ENCODE measurements at places on chromosomes 16 and 17. TPM values are rescaled to one million over a fixed set of nuclear protein-coding genes. Genes with fewer than 3 reads are reported as not detected.

DNA sequence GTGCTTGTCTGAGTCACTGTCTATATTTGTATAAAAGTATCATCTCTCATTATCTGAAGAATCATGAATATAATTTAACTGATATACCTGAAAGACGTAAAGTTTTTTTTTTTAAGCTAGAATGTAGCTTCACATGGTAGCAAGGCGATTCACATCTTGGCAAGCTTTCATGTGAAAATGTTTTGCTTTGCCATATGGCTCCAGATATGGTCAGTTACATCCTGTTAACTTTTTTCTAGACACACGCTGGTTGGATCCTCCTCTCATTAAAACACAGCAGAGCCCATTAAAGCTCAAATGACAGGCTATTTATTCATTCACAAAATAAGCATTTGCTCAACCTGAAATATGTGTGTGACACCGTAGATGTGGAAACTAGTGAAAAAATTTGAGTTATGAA, 412.8 kb downstream of the KIF2B start:
- no peak for DNase-seq

GRCh38 chr17:7035591-7036368, at the start of gene SLC16A13:
TSS of gene SLC16A13 (plus strand) at chr17:7036015. CDS start at chr17:7036383, 368 bp downstream.
- peak; percentile 99 for DNase-seq

DNA sequence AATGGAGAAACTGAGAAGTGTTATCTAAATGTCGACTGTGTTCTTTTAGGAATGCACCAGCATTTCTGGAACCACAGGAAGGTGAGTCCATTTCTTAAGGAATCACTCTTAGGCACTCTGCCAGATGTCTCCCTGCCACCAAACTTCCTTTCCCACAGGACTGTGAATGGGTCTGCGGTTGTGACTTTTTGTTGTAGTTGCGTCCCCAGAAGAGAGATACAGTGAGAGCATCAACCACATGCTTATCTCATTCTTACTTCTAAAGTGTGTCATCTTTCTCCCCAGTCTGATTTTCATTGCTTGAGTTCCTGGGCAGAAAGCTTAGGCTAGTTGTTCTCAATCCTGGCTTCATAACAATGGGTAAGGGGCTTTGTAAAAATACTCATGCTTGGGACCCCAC, 13.4 kb downstream of the ITPRIPL2 start:
- no peak for DNase-seq

DNA sequence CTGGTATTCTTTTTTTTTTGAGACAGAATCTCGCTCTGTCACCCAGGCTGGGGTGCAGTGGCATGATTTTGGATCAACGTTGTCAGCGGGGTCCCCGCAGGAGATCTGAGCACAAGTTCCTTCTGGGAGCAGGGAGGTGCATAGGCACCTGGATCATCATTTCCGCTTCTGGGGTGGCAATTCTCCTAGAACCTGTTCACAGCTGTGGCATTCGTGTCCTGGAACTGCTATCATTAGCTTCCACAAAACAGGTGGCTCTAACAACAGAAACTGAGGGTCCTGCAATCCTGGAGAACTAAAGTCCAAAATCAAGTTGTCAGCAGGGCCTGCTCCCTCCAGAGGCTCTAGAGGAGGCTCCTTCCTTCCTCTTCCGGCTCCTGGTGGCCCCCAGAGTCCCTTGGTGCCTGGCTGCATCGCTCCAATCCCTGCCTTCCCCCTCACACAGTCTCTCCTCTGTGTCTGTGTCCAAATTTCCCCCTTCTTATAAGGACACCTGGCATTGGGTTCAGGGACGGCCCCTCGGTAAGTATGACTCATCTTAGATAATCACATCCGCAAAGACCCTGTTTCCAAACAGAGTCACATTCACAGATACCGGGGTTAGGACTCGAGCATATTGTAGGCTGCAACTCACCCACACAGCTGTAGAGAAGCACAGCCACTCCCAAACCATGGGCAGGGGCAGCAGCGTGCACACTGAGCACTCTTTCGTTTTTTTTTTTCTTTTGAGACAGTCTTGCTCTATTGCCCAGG, 43.5 kb upstream of the KLHDC4 start:
- DNase-seq = no peak

GRCh38 chr17:47721725-47722124, 11.3 kb upstream of the TBX21 start:
- DNase-seq = no peak

- peak; percentile 61 for DNase-seq
Measured at GRCh38 chr16:74601126-74601871, 5.6 kb downstream of the GLG1 start.

GRCh38 chr16:23020084-23020483, 129.2 kb downstream of the USP31 start:
- no peak for DNase-seq

- peak; percentile 78 for DNase-seq
Measured at GRCh38 chr17:79664930-79665737, 54.3 kb upstream of the RBFOX3 start.

DNA sequence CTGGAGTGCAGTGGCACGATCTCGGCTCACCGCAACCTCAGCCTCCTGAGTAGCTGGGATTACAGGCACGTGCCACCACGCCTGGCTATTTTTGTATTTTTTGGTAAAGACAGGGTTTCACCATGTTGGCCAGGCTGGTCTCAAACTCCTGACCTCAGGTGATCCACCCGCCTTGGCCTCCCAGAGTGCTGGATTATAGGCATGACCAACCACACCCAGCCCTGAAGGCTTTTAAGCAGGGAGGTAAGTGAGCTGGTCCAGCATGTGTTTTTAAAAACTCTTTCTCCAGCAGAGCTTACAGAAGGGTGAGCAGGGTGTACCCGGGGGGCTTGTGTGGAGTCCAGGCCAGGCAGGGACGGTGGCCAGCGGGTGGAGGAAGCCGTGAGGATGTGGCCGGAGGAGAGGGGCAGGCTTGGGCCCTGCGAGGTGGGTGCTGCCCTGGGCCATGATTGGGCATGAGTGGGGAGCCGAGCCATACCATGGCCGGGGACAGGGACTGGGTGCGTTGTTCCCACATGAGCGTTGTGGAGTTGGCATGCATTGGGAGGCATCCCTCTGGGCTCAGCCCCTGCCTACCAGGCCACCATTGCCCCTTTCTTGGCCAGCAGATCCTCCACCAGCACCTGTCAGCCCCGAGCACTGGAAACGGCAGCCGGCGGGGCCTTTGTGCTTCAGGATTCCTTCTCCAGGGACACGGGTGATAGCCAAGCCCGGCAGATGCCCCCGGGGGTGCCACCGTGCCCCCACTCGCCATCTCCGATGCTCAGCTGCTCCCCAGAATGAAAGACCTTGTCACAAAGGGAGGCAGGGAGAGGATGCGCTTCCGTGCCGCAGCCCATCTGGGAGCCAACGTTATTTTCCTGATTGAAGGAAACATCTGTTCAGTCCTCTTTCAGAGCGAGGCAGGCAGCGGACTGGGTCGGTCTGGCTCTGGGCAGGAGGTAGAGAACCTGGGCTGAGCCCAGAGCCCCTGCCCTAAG, 64.5 kb downstream of the RAI1 start:
- DNase-seq = no peak

- no peak for DNase-seq
Measured at GRCh38 chr17:80761110-80761871, 216.7 kb downstream of the RPTOR start.

DNA sequence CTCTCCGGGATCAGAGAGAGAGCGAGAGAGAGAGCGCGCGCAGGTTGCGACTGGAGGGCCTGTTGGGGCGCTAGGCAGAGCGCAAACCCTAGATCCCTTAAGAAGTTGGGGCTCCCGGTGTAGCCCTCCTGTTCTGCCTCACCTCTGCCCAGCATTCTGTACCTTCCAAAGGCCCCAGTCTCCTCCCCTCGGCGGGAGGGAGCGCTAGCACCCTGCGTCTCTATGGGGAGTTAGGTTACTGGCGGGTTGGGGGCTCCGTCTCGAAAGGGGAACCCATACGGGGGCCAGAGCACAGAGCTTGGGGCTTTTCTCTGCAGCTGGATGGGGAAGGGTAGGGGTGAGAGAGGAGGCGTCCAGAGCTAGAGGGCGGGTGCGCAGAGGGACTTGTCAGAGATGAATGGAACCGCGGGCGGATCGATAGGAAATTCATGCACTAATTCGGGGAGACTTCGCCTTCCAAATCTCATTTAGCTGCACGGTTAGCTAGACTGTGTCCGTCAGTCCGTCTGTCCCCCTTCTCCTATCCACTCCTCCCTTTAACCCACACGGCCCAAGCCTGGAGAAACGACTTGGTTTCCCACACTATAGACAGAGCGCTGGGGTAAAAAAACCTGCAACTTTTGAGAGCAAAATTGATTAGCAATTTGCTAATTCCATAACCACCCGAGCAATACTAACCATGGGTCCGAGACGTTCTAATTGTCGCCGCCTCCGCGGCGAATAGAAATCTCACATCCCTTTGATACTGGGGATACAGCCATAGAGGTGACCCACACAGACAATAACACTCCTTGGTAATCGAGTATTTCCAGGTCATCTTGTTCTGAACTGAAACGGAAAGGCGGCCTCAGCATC, 693 bp upstream of the HOXB4 start:
- DNase-seq = peak; percentile 55

DNA sequence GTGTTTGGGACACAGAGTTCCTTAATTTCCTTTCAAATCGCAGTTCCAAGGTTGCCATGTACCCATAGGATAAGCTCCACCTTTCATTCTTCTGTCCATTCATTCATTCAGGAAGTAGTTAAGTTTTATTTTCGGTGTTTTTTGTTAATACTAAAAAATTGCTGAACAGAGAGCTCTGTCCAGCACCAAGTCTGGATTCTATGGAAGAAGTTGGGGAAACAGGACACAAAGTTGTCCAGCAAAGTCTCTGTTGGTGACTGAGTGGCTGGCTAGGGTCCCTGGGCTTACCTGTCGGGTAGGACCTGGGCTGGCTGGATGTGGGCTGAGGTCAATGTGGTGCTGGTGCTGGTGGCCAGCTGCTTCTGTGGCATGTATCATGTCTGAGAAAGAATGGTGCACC, 17.6 kb upstream of the CCL2 start:
- no peak for DNase-seq

DNA sequence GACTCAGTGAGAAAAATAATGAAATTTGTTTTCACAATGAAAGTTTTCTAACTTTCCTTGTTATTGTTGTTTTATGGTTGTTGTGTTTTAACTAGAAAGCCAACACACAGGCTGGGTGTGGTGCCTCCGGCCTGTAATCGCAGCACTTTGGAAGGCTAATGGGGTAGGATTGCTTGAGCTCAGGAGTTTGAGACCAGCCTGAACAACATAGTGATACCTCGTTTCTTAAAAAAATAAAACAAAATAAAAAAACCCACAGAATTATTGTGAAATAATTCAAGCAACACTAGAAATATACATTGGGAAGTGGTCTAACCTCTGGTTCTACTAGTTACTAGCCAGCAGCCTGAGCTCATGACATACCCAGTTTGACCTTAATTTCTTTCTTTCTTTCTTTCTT, 630 bp downstream of the MILR1 start:
- DNase-seq = no peak

GRCh38 chr17:72150632-72151460, 30.0 kb downstream of the SOX9 start:
- DNase-seq = no peak

DNA sequence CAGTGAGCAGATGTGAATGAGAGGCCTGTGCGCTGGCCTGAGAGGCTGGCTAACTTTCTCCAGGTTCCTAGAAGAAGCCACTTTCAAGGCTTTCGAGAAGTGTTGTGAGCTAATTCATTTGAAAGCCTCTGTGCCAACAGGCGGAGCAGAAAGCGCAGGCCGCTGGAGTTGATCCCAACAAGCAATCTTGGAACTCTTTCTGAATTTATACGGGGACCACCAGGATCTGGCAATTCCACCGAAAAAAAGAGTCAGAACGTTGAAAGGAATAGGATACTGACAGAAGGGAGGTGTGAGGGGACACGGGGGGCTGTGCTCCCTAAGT, 71.3 kb upstream of the METRNL start:
- no peak for DNase-seq

DNA sequence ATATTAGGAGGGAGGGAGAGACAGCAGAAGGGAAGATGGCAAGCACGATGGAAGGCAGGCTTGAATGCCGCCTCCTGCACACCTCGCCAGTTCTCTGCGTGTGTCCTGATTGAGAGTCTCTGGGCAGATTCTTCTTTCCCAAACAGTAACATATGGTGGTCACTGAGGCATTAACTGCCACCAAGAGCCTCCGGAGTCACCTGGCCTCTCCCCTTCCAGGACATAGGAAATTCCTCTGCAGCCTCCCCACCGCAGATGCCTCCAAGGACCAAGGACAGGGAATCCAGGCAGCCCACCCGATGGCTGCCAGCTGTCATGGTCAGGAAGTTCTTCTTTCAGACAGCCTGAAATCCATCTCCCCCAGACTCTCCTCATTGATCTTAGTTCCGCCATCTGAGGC, 149.3 kb downstream of the ENGASE start:
- DNase-seq = no peak

GRCh38 chr16:81273223-81273950, 34.9 kb downstream of the BCO1 start:
- DNase-seq = no peak

GRCh38 chr16:77599793-77600415, 122.4 kb upstream of the NUDT7 start:
- no peak for DNase-seq

- no peak for DNase-seq
Measured at GRCh38 chr17:15154618-15155017, 110.5 kb downstream of the PMP22 start.

DNA sequence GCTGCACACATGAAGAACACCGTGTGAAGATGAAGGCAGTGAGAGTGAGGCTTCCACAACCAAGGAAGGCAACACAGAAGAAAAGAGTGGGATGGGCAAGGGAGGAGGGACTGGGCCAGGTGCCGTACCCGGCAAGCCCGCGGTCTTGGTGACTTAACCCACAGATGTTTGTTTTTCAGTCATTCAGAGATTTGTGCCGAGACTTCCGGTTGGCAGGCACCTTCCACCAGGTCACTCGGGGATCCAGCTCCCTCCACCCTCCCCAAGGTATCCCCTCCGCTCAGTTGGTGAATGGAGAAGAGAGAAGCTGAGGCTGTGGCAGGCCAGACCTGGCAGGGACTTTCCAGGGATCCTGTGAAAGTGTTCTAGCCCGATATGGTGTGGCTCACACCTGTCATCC, 4.9 kb upstream of the KREMEN2 start:
- no peak for DNase-seq

GRCh38 chr17:27491713-27492190, 35.5 kb downstream of the KSR1 start:
- DNase-seq = no peak

Gene RASL10B
- 4.6 TPM for total RNA-seq

Gene MYH3
- 3.2 TPM for total RNA-seq

Gene AHSP
- not detected for total RNA-seq

Gene CDRT15
- total RNA-seq = not detected

Gene ADGRG1
- 37.0 TPM for total RNA-seq

Gene TTLL6
- total RNA-seq = 25.1 TPM

Gene CORO1A
- total RNA-seq = 25.2 TPM

Gene CTRB1
- total RNA-seq = 0.67 TPM

Gene SNX20
- 2.9 TPM for total RNA-seq

Gene TMEM238L
- 76.5 TPM for total RNA-seq

Gene PRAC2
- 6.6 TPM for total RNA-seq

Gene GAA
- total RNA-seq = 23.4 TPM

Gene SPATA32
- total RNA-seq = 0.19 TPM

Gene FOXL1
- total RNA-seq = 3.6 TPM

Gene CSNK1D
- total RNA-seq = 221 TPM

Gene KRT9
- total RNA-seq = not detected

Gene TP53TG3D
- 1.2 TPM for total RNA-seq
